CD4-positive, alpha-beta T cell treated with Interleukin-17A for 4 hours (primary cell): ENCODE measurements at places on chromosomes 7 and 10.
A peak's percentile ranks its signal among the peaks of the same experiment; 100 is the strongest.

DNA sequence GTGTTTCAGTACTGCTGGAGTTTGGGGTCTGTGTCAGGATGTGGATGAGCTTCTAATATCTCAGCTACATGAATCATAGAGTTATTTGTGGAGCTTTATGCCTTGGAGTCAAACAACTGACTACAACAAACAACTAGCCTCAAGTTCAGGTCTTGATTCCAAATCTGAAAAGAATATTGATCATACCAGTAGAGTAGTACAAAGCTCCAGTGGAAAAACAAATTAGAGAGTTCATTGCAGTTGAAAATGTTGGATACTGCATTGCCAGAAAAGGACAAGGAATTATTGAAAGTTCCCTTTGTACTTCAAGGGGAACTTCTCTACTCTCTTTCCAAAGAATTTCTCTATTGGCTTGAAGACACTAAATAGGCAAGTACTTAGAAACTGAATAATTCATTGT lies 117.6 kb upstream of the CTTNBP2 start:
- DNase-seq = no peak

DNA sequence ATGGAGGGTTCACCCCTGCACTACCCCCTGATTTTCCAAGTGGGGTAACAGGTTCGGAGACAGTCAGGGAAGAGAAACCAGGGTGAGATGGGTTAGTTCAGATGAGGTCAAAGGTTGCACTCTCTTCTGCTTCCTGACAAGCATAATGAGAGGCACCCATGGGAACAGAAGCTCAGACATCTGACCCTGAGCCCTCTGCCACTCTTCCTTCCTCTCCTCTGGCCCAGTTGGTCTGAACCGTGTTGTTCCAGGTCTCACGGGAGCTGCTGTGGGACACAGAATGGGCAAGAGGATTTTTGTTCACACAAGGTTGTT lies 38.4 kb downstream of the DNAJB12 start:
- no peak for DNase-seq

- DNase-seq = no peak
These were observed 48.6 kb downstream of the HIBADH start for GRCh38 chr7:27614095-27614494.

- DNase-seq = peak; percentile 20
These were observed 141.0 kb downstream of the PLXNA4 start for GRCh38 chr7:132435016-132435990.

GRCh38 chr10:4658777-4659176 lies 167.2 kb upstream of the AKR1E2 start:
- no peak for DNase-seq

DNA sequence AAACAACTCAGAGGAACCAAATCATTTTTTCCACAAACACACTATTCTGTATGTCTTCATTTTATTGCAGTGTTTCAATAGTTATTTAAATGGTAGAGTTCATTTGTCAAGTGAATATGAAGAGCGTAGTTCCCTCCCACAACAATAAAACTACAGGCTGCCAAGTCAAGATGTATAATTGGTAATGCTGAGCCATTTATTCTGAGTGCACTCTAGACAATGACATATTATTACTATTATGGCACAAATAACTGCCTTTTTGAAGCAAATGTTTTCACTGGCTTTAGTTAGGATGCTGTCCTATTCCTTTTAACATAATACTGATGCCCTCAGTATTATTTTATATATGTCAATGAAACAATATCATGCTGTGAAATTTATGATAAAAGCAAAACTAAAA lies 102.7 kb upstream of the PCDH15 start:
- no peak for DNase-seq

GRCh38 chr10:54484186-54484585 lies 316.8 kb downstream of the PCDH15 start:
- no peak for DNase-seq

DNA sequence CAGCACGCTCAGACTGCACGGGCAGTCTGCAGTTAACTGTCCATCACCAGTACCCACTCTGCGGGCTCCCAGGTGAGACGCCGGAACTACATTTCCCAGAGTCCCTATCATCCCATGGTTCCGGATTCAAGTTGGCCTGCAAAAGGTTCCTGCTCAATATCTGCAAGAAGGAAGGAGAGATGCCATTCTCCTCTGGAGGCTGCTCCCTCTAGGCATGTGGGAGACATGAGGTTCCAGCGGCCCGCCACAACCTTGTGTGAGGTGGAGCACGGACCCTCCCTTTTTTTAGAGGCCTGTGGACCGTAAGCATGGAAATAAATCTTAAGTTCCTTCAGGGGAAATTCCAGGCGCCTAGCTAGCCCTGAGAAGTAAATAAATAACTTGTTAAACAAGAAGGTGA lies 29.7 kb downstream of the NUP42 start:
- DNase-seq = no peak

- no peak for DNase-seq
These were observed 28.3 kb downstream of the LRRC20 start for GRCh38 chr10:70354100-70354499.

- peak; percentile 86 for DNase-seq
These were observed at the start of gene HOXA4 for GRCh38 chr7:27130540-27131389. HOXA4 (minus strand) TSS chr7:27130757; CDS start chr7:27130733, 24 bp downstream.

DNA sequence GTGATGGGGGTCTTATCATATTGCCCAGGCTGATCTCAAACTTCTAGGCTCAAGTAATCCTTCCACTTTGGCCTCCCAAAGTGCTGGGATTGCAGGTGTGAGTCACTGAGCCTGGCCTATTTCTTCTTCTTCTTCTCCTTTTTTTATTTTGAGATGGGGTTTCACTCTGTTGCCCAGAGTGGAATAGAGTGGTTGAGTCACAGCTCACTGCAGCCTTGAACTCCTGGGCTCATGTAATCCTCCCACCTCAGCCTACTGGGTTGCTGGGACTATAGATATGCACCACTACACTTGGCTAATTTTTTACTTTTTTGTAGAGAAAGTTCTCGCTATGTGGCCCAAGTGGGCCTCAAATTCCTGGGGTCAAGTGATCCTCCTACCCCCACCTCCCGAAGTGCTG lies 124.3 kb downstream of the SKIDA1 start:
- DNase-seq = no peak

GRCh38 chr10:29355411-29355991 lies 66.6 kb downstream of the LYZL1 start:
- DNase-seq = no peak

- no peak for DNase-seq
These were observed 308.5 kb downstream of the REEP3 start for GRCh38 chr10:63829573-63830149.

- no peak for DNase-seq
These were observed 112.9 kb downstream of the KIF20B start for GRCh38 chr10:89814278-89814677.

- DNase-seq = no peak
These were observed 54.5 kb downstream of the GRB10 start for GRCh38 chr7:50728184-50728583.

- DNase-seq = peak; percentile 90
These were observed 277.6 kb downstream of the GATA3 start for GRCh38 chr10:8331896-8332729.

DNA sequence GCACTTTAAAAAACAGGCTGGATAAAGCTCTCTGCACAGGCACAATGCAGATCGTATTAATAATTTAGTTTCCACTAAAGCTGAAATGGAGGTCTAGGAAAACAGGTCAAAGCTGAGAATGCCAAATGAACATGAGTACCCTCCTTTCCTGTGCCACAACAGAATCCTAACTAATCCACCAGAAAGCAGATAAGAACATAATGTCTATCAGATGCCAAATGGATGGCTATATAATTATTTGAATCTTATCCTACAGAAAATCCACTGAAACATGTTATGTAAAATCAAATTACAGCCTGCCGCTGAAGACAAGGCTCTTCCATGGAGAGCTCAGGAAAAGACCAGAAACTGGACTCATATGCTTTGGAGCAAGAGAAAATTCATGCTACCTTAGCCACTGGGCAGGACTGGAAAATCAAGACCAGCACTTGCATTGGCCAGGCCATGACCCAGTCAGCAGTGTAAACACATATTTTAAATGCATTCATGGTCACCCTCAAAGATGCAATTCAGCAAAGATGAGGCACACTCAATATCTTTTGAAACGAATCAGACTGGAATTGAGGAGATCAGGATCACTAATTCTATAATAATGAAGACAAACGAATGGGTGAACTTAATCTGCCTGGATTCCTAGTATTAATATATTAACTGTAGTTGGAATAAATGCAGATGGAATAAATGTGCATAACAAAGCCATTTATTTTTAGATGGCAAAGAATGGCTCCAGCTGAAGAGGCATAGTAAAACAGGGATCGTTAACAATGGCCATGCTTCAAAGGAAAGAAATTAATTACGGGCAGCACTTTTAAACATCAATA lies 13.2 kb downstream of the ANK3 start:
- DNase-seq = no peak

DNA sequence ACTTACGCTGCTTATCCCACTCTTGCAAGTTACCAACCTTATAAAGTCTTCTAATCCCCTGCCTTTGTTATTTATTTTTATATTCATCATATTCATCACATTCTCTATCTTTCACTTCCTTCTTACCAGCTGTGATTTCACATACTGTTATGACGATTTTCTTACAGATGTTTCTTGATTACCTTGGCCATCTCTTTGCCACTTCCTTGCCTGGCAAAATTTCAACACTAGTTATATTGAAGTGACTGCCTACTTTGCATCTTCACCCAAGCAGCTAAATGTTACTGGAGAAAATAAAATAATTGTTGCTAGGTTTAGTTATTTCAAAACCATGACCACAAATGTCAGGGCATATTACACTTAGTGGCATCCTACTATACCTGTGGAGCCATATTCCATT lies 8.8 kb upstream of the STEAP4 start:
- DNase-seq = no peak
